ENCODE measurements at places on chromosomes 5 and 9.

- peak; percentile 50 for DNase-seq
Observed at GRCh38 chr9:35232867-35233544, 71.2 kb downstream of the UNC13B start.

DNA sequence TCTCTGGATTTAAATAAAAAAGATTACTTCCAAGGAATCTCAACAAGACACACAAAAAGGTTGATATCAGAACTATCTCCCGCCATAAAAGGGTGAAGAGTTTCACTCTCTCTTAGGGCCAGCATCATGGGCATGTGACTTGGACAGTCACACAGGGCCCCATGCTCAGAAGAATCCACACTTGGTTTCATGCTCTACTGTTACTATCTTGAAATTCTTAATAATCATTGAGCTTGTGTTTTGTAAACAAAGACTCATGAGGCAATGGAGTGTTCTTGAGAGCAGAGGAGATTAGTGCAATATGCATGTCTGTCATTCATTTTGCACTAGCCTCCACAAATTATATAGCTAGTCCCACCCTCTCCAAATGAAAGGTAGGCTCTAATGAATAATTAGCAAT is 58.4 kb downstream of the HMHB1 start:
- no peak for DNase-seq

GRCh38 chr5:91018712-91019371 is 364.3 kb downstream of the ARRDC3 start:
- DNase-seq, result no peak

DNA sequence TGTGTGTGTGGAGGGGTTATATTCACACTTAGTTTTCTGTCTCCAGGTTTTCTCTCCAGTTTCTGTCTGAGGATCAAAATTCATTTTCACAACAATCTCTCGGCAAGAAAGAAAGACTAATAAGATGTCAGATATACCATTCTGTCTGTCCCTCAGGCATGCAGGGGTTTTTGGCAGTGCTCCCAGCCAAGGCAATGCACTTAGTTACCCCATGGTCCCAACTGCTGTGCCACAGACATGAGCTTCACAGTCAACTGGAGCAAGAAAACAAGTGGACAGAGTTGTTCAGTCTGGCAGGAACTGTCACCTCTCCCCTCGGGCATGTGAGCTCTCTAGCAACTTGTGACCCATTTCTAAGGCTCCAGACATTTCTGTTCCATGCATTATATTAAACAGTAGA is 101.7 kb upstream of the LHFPL2 start:
- no peak for DNase-seq

- peak; percentile 77 for DNase-seq
Observed at GRCh38 chr5:141512911-141513626, 24.2 kb downstream of the PCDHGC5 start.

GRCh38 chr5:135834639-135835529 is at the start of gene SLC25A48:
SLC25A48 (plus strand) TSS chr5:135834663; CDS start chr5:135834848, 185 bp downstream.
- DNase-seq, result peak; percentile 68

GRCh38 chr9:93942161-93942560 is 13.0 kb downstream of the BARX1 start:
- DNase-seq, result no peak

DNA sequence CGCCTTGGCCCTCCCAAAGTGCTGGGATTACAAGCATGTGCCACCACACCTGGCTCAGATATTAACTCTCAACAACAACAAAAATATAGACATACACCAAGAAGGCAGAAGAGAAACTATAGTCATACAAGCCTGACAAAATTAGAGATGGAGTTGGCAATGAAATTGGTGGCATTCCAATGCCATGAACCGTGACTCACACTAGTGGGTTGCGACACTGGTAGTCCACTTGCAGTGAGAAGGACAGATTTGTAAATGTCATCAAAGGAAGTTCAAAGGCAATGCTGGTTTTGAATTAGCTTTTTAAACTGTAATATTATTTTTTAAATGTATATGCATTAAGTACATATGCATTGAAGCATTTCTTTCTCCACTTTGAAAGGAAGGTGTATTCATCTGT is 8.5 kb upstream of the DNAJC25 start:
- DNase-seq, result no peak

DNA sequence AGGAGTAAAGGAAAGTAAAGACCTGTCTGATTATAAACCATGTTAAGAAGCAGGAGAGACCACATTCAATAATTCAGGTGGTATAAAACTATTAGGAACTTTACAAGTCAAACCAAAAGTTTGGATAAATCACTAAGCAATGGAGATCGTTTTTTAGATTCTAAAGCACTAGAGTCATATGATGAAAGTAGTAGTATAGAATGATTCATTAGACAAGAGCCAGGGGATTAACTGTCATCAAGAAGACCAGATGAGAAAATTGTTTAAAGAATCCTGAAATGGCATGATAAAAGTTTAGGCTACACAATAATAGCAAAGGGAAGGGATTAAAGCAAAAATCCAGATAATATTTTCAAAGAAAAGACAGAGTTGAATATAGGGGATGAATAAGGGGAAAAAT is 12.9 kb upstream of the CARNMT1 start:
- no peak for DNase-seq

GRCh38 chr5:91151947-91152346 is 231.2 kb downstream of the ARRDC3 start:
- no peak for DNase-seq

DNA sequence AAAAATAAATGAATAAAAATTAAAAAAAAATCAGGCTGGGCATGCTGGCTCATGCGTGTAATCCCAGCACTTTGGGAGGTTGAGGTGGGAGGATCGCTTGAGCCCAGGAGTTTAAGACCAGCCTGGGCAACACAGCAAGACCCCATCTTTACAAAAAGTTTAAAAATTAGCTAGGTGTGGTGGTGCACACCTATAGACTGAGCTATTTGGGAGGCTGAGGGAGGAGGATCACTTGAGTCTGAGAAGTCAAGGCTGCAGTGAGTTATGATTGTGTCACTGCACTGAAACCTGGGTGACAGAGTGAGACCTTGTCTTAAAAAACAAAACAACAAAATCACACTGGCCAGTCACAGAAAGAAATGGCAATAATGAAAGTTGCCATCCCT is 3.4 kb upstream of the CNTRL start:
- DNase-seq, result no peak

DNA sequence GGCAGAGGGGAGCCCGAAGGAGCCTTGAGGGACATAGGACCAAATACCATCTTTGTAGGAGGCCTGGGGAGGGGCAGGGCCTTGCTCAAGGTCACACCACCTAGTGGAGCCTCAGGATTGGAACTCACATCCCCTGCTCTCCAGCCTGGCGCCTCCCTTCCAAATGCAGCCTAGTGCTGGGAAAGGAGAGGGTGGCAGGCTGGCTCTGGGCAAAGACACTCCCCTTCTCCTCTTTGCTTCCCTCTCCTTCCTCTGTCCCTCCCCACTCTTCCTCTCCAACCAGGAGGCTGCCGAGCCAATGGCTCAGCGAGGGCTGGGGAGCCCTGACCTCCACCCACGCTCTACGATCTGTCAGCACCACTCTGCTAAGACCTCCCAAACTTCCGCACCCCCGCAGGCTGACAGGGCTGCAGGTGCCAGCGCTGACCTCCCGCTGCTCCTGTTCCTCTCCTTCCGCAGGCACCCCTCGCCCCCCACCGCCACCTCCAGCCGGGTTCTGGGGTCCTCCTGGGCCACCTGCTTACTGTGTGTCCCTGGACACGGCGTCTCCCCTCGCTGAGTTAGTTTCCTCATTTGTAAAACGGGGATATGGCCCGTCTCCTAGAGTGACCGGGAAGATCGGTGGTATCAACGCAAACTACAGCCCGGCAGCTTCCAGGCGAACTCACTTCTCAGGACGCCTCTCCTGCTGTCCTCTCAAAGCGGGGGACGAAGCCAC is 52.9 kb downstream of the C9orf50 start:
- peak; percentile 66 for DNase-seq

DNA sequence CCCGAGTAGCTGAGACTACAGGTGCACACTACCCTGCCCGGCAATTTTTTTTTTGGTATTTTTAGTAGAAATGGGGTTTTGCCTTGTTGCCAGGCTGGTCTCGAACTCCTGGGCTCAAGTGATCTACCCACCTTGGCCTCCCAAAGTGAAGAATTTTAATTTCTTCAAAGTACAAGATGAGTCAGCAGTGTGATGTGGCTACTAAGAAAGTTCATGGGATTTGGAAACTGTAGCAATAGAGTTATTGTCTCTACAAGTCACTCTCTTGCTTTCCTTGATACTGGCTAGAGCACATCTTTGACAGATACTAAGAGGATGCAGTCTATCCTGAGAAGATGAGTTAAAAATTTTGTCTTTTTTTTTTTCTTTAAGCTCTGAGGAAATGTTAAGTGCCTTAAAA is 1.6 kb downstream of the CREB3 start:
- DNase-seq, result no peak

GRCh38 chr5:177383181-177383580 is 1.1 kb upstream of the SLC34A1 start:
- no peak for DNase-seq

DNA sequence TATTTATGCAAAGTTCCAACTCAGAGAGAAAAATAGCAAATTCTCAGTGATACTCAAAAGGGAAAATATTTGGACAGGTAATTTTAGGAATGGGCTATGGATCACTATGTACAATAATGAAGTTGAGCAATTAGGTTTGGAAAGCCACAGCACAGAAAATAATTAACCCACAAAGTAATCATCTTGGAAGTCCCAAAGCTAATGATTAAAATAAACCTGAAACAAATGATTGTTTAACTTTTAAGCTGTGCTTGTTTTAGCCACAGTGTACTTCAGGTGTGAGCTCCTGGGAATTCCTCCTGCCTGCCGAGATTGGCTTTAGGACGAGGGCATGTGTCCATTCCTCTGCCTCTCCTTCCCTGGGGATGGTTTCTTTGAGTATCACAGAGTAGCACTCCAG is 403.9 kb downstream of the ZSWIM6 start:
- no peak for DNase-seq

- DNase-seq, result no peak
Observed at GRCh38 chr9:17003576-17004240, 131.1 kb upstream of the CNTLN start.
